ENCODE measurements at places on chromosomes 5 and 9. TPM values are rescaled to one million over a fixed set of nuclear protein-coding genes. Genes with fewer than 3 reads are reported as not detected.

The KCNN2 gene
- total RNA-seq = 0.36 TPM

The ROR2 gene
- total RNA-seq = not detected

The MTX3 gene
- total RNA-seq = 11.5 TPM

The PCDHGB5 gene
- total RNA-seq = 13.4 TPM
